ENCODE measurements at places on chromosomes 16 and 17.

GRCh38 chr16:83878838-83879237 is 20.1 kb upstream of the MLYCD start:
- DNase-seq, result no peak

- DNase-seq, result no peak
These were observed 18.8 kb downstream of the SEZ6 start for GRCh38 chr17:28986714-28987655.

- DNase-seq, result no peak
These were observed 20.9 kb downstream of the AKTIP start for GRCh38 chr16:53482123-53482522.

GRCh38 chr17:56945938-56946505 is 14.8 kb downstream of the COIL start:
- no peak for DNase-seq

- DNase-seq, result no peak
These were observed 8.0 kb downstream of the CFAP20 start for GRCh38 chr16:58121132-58121531.
